CD4-positive, alpha-beta memory T cell (primary cell): ENCODE measurements at places on chromosomes 4 and X. TPM values are rescaled to one million over a fixed set of nuclear protein-coding genes. Genes with fewer than 3 reads are reported as not detected.

The AFM gene
- total RNA-seq: not detected

The SATL1 gene
- total RNA-seq: not detected

The PCDH18 gene
- total RNA-seq: 0.20 TPM

The ARHGAP24 gene
- not detected for total RNA-seq

The EGF gene
- not detected for total RNA-seq

The NDNF gene
- not detected for total RNA-seq

The KANTR gene
- total RNA-seq: 23.4 TPM

The CTPS2 gene
- total RNA-seq: 7.2 TPM

The TXK gene
- total RNA-seq: 48.7 TPM

The WDR17 gene
- 0.26 TPM for total RNA-seq

The SULT1E1 gene
- not detected for total RNA-seq

The OPHN1 gene
- total RNA-seq: 0.23 TPM

The IKBKG gene
- 44.4 TPM for total RNA-seq

The TLR3 gene
- total RNA-seq: 2.1 TPM

The METTL14 gene
- 67.2 TPM for total RNA-seq
